ENCODE measurements at places on chromosomes 4 and X.

- DNase-seq = no peak
These were observed 137.1 kb downstream of the DDX53 start for GRCh38 chrX:23136816-23137215.

DNA sequence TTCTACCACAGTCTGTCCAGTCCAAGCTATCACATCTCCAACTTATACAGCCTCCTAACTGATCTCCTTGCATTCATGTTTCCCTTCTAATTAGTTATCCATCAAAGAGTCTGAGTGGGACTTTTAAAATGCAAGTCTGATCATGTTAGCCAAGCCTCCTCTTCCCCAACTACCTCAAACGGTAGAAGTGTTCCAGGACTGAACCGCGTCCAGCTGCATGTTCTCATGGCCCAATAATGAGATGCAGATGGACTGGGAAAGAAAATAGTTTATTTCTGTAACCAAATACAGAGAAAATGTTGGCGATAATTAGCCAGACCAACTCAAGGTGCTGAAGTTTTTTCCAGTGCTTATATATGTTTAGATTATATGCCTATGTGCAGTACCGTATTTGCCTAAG lies 46.6 kb upstream of the PPP1R2C start:
- DNase-seq = no peak

DNA sequence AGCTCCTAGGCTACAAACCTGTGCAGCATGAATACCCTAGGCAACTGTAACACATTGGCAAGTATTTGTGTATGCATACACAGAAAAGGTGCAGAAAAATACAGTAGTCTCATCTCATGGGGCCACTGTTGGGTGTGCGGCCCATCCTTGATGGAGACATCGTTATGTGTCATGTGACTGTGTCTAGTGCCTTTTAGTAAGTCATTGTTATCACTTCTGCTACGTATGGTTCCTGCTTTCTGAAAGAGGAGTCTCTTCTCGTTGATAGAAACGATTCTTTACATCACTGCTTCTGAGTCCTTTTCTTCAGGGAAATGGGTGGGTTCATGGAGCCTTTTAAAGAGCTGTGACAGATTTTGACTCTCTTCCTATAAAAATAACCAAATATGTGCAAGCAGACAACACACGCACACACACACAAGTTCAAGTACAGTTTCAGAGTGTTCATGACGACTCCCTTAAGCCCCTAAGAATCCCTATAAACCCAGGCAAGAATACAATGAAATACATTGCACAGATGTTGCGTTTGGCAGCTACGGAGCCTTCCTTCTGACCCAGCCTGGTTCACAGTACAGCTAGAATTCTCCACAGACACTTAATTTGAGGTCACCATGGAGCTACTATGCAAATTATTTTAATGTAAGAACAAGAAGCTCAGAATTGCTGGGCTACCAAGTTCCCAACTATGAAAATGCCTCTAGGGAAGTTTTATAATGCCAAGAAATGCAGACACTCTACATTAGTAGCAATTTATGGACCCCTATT lies 10.2 kb upstream of the STK32B start:
- no peak for DNase-seq

DNA sequence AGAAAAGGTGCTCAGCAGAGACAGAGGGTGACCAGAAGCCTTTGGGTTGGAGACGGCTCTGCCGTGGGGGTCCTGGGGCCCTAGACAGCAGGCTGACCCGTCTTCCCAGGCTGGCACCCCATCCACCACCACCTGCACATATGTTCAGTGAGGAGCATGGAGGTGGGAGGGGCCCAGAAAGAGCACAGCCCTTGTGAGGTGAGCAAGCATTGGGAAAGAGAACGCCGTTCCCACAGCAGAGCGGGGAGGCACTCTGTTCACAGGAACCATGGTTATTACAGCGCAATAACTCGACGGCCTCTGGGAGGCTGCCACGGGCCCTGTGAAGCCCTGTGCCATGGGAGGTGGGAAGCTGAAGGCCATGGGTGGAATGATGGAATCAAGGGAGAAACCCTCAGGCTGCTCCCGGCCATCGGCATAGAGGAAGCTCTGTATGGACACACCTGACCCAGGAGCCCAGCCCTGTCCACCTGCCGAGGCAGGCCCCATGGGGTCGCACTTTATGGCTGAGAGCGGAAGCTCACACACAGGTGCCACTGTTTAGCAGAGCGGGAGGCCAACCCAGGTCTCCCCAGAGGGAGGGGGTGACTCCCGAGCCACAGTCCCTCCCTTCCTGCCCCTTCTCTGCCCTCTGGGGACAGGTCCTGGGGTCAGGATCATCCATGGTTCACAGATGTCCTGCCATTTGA lies 93.5 kb upstream of the AFAP1 start:
- DNase-seq = no peak

DNA sequence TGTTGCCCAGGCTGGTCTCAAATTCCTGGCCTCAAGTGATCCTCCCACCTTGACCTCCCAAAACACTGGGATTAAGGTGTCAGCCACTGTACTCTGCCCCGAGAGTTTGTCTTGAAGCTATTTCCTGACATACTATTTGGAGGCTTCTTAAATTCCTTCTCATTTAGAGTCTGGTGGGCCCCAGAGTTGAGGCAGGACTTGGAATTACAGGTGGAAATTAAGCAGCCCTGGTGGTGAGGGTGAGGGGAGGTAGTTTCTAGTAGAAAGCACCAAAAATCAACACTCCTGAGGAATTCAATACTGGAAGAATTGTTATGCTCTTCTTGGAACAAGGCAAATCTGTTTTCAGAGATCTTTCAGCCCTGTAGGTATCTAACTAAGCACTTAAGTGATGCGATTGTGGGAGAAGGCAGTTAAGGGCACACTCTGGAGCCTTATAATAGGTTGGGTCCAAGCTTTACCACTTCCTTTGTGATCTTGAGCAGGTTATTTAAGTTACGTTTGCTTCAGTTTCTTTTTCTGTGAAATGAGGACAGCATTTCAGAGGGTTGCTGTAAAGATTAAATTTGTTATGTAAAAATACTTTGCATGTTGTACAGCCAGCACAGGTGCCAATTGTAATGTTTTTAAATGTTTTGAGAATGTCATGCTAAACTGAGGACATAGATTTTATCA lies 200.7 kb downstream of the SOWAHB start:
- no peak for DNase-seq

GRCh38 chrX:119228512-119229252 lies 7.4 kb upstream of the PGRMC1 start:
- DNase-seq = no peak

- DNase-seq = no peak
These were observed 26.5 kb downstream of the OTUD6A start for GRCh38 chrX:70088751-70089150.

- no peak for DNase-seq
These were observed 144.5 kb downstream of the APBB2 start for GRCh38 chr4:41069838-41070237.

DNA sequence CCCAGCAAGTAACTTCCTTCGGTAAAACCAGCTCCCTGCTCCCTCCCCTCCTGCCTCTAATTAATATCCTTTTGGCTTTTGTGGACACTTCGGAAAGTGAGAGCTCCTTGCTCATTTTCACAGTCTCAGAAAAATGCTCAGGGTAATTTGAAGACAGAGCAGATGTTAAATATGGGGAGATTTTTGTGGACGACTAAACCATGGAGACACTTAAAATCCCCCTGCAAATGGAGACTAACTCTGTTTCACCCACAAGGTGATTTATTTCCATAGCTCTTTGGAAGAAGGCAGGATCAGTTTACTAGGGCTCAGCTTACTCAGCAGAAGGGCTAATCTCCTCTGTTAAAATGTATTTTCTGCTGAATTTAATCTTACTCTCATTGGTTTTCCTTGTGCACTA lies 12.2 kb upstream of the AMOT start:
- DNase-seq = no peak

GRCh38 chr4:70721747-70722146 lies at the start of gene RUFY3:
Gene RUFY3 (plus strand): TSS chr4:70721964. CDS start chr4:70722574, 610 bp downstream.
- DNase-seq = no peak

- no peak for DNase-seq
These were observed 60.0 kb upstream of the CYSLTR1 start for GRCh38 chrX:78387364-78387763.

DNA sequence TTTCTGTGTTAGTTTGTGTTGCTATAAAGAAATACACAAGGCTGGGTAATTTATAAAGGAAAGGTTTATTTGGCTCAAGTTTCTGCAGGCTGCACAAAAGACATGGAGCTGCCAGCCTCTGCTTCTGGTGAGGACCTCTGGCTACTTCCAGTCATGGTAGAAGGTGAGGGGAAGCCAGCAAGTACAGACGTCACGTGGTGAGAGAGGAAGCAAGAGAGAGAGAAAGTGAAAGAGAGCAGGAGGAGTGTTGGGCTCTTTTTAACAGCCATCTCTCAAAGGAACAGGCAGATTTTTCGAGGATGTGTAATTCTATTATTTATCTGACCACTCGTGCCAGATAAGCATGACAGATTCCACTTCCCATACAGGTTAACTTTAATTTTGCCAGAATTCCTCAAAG lies 1199.1 kb downstream of the ADGRL3 start:
- no peak for DNase-seq

- no peak for DNase-seq
These were observed 196.2 kb downstream of the SNCA start for GRCh38 chr4:89640620-89641366.

DNA sequence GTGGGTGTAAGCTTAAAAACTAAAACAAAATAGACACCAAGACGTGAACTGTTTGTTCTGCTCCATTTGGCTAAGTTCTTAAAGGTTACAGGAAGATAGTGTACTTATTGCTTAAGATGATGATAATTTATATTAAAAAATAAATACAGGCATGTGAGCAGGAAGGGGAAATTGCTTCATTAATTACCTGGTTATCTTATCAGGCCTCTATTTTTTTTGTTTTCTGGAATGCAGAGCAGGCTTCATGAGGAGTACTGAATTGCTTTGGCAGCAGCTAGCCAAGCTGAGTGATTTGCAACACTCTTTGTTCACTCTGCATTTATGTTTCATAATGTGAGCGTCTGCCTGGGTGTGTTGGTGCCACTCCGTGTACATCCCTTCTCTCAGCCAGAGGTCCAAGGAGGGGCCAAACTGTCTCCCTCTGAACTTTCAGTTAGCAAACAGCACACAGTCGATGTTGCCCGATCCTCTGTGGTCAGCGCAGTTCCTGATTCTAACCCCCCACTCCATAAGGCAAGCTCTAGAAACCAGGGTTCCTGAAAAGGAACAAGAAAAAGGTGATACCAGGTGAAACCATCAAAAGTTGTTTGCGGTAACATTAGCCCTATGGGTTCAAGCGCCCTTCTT lies 348.2 kb downstream of the SPRY1 start:
- DNase-seq = no peak

DNA sequence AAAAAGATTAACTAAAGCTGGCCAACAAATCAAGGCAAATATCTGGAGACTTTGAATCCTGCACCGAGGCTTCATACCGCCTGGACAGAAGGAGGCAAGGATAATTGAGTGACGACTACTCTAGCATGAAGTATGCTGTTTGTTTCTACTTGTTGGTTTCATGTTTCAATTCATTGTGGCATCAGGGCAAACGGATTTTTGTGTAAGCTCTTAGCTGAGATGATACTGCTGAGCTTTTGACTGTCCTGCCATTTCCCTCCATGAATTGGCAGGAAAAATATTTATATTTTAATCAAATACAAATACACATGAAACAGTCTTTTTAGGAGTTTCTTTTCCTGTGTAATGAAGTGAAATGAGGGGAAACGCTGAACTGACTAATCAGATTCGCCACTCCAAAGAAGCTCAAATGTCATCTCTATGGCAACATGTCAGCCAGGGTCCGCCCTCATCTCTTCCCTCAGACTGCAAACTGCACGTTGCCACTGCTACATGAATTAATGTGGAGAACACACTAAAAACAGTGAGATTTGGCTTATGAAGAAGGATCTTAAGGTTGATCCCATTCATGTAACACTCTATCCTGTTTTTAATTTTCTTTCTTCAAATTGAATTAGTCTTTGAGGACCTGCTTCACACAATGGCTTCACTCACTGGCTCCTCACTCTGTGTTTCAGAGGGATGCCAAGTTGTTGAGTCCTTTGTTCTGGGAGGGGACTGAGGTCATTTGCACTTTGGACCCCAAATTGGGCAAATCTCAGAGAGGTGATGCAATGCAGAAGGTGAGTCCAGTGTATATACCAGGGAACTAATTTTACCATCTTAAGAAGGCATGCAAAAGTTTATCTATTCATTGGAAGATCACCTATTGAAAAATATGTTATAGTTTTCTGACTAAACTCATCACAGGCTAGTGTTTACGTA lies 149.6 kb upstream of the MID1 start:
- DNase-seq = no peak

- no peak for DNase-seq
These were observed 3.1 kb upstream of the TDO2 start for GRCh38 chr4:155900381-155900780.

GRCh38 chr4:130214268-130214667 lies 1118.3 kb downstream of the C4orf33 start:
- DNase-seq = no peak

DNA sequence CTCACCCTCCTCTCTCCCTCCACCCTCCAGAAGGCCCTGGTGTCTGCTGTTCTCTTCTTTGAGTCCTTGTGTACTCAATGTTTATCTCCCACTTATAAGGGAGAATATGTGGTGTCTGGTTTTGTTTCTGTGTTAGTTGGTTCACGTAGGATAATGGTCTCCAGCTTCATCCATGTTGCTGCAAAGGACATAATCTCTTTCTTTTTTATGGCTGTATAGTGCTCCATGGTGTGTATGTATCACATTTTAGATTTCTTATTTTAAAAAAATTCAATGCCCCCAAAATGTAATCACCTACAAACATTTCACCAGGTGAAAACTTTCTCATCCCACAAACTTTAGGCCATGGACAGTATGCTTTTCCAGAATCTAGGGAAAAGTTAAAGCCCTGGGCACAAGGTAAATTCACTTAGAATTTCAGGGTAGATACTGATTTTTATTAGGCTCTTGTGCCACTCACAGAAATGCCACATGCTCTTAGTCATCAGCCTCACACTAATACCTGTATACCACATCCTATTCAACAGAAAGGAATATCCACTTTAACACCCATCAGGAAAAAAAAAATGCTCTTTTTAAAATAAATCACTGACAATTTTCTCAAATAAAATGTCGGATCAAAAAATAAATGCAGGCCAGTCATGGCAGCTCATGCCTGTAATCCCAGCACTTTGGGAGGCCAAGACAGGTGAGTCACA lies 104.8 kb upstream of the ENPP6 start:
- DNase-seq = no peak

GRCh38 chr4:185086053-185086452 lies 57.0 kb upstream of the SLC25A4 start:
- DNase-seq = no peak

DNA sequence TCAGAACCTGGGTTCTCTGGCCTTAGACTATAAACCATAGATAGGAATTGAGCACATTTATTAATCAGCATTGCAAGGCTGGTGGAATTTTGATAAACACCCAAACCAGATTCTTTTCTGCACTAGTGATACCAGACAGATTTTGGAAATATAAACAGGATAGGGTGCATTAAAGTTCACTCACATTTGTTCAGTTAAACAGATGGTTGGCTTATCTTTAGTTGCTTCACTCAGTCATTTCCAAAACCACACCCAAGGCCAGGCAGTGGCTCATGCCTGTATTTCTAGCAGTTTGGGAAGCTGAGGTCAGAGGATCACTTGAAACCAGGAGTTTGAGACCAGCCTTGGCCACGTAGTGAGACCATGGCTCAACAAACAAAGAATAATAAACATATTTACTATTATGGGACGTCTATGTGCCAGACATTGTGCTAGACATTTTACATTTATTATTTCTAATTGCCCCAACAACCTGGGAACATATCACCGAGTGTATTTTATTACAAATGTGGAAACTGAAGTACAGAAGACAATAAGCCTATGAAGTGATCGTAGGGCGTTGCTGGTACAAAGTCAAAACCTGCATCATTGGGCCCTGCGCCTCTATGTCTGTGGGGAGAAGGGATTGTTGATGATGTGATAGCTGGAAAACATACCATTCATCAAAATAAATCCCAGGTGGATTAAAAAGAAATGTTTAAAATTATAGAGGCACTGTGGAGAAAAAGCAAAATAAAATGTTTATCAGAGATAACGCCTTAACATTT lies 15.0 kb downstream of the ADD1 start:
- no peak for DNase-seq

Data from vagina (tissue), 2 donors.